Left cardiac atrium (tissue), 4 donors: ENCODE measurements at places on chromosomes 2 and 18.

GRCh38 chr2:187574969-187575750 is 20.9 kb upstream of the TFPI start:
- DNase-seq = no peak

GRCh38 chr2:25347846-25348245 is 6.1 kb upstream of the DNMT3A start:
- no peak for DNase-seq

- DNase-seq = no peak
Observed at GRCh38 chr18:34660572-34660971, 49.5 kb upstream of the DTNA start.

GRCh38 chr2:157792335-157793052 is 83.6 kb downstream of the ACVR1 start:
- DNase-seq = no peak

DNA sequence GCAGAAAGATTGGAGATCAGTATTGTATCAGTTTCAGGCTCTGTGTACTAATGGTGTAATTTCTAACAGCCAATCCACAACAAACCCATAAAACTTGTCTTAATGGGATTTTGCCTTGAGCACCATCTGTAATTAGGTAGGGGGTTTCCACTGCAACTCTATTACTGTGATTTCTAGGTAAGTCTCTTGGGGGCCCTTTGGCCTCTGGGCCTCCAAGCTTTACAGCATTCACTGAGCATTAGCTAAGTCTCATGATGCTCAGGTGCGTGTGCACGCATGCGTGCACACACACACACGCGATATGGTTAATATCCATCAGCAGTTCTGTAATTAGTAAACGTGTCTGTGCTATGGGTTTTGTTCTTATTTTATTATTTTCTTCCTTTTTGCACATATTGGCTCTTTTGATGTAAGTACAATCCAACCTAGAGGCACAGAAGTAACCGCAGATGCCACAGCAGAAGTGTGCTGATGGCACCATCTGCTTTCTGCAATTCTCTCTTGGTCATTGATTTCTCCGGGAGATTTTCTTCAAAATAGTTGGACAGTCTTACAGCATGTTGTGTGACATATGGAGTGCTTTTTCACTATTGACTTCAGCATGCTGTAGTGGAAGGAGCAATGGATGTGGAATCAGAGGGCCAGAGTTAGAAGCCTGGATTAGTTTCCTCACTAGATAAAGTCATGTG is 592.0 kb downstream of the LRRTM4 start:
- no peak for DNase-seq
